Stimulated activated CD4-positive, alpha-beta T cell treated with anti-CD3 and anti-CD28 coated beads, TNF-alpha, amount 100 ng/mL, for 48 hours (primary cell): ENCODE measurements at places on chromosomes 6 and 20.

- no peak for DNase-seq
Observed at GRCh38 chr6:144314003-144314485, 28.9 kb downstream of the UTRN start.

GRCh38 chr20:23915844-23916243 is 36.3 kb upstream of the CST5 start:
- DNase-seq: no peak

DNA sequence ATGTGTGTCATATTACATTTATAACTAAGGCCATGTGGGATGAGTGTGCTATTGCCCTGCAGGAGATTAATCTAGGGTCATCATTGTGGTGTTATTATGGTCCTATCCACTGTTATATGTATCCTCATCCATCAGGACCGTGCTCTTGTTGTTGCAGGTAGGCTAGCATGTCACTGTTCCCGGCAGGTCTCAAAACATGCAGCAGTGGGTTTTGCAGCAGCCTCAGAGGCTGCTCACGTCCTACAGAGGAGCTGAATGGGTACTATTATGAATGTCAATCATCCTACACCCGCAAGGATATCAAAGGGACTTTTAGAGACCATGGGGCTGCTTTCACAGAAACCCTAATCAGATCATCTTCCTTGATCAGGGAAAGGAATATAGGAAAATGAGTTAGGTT is 318.2 kb downstream of the SAMD5 start:
- DNase-seq: no peak

- DNase-seq: no peak
Observed at GRCh38 chr20:20706285-20706684, 6.2 kb downstream of the RALGAPA2 start.

DNA sequence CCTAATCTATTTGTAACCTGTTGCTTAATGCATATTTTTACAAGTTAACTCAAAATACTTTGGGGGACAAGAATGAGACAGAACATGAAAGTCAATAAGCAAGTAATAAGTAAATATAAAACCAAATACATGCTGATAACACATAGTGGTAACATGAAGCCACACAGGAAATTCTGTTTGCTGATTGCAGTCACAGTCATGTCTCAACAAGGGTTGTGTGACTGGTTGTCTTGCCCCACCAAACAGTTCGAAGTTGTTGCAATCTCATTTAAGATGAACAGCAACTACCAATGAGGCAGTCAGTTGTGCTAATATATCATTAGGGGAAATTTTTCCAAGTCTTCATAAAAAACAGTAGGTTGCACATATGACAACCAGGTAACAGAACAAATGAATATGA is 14.5 kb downstream of the CD24 start:
- no peak for DNase-seq
